ENCODE measurements at places on chromosomes 7 and 10.

DNA sequence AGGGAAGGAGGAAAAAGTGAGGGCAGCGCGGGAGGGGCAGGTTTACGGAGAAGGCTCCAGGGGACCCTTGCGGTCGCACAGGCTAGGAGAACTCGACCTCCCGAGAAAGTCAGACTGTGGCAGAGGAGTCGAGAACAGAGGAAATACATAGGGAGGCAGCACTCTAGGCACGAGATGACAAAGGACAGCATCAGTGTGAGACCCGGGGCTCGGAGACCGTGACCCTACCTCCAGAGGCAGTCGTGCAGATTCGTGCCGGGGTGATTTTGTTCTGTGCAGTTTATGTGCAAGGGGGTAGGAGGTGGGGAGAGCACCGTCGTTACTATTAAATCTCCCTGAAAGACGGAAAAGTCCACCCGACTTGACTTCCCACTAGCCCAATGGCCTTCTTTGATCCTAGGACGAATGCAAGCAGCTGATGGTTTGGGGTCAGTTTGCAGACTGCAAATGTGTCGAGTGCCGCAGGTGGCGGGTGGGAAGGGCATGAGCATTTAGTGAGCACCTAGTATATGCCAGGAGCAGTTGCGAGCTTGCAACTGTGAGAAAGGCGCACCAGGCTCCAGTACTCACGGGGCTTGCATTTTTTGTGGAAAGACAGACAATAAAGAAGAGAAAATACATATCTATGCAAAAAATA is 674 bp upstream of the OSBPL3 start:
- no peak for DNase-seq

DNA sequence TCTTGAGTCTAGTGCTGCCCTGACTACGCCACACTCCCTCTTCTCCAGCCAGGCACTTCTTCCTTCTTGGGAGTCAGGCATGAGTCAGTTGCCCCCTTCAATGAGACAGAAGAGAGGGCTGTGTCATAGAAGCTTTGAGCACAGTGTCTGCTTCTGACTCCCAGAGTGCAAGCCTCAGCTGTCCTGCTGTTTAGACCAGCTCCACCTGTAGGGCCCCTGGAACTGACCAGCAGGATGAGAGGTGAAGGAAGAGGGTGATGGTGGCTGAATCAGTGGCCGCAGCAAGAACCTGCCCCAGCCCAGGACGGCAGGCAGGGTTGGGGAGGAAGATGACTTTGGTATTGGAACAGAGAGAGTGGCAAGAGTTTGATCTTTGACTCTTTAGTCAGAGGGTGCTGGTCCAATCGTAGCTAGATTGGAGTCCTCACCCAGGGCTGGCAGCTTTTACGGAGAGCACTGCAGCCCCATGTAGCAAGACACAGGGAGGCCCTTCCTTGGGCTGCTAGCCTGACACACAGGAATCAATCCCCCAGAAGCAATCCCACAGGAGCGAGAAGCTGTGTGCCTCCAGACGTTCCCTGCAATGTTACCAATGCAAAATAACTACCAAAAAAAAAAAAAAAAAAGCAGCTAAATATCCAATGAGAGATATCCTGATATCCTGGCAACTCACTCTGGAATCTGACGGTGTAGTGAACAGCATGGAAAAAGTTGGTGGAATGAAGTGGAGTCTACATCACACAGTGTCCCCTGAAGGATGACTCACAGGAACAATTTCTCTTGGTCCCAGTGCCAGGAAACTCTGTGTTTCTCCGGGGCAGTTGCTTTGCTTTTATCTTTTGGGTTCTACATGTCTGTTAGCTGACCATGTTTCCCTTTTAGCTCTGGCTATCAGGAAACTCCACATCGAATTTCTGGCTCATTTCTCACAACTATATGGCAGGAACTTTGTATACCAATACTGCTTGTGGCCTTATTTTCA is 6.9 kb downstream of the C10orf62 start:
- DNase-seq, result peak; percentile 49

GRCh38 chr7:94908323-94909178 is 1.2 kb downstream of the PPP1R9A start:
- no peak for DNase-seq

DNA sequence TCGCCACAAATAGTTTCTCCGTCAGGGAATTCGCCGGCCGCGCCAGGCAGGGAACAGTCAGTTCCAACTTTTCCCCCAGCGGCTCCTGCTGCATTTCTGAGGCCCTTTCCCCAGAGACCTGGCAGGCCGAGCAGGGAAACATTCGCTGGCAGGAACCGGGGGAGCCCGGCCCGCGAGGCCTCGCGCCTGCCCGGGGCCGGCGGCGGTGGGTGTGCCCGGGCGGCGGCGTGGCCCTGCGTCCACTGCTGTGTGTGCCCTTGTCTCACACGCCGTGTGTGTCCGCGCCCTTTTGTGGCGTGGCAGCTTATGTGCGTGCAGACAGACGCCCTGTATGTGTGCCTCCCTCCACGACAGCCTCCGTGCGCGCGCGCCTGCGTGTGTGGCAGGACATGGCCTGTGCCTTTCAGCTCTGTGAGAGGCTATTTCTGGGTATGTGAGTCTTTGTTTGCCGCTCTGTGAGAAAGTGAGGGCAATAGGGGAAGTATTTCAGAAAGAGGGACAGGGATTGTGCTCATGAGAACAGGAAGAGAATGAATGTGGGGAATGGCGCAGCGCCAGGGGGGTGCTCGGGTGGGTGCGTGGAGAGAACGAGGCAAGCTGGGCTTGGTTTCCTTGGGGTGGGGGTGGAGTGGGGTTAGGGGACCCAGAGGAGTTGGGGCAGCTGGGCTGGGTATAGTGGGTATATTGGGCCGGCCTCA is 689 bp upstream of the SMARCD3 start:
- DNase-seq, result peak; percentile 38

DNA sequence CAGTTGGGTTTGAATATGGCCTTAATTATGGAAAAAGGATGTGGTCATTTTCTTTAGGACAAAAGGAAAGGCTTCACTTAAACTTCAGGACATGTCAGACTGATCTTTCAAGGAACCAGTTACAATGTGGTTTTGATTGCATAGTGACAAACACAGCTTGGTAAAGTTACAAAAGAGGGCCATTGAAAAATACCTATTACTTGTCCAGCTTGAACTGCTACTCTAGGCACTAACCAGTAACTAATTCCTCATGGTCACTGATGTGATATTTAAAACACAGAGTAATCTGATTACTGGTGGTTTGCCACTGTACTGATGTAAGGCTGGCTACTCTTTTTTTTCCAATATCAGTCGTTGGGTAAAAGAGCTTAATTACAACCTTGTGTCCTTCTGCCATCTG is 22.6 kb downstream of the TES start:
- DNase-seq, result no peak

GRCh38 chr7:116494472-116494871 is 5.1 kb upstream of the CAV2 start:
- DNase-seq, result no peak

DNA sequence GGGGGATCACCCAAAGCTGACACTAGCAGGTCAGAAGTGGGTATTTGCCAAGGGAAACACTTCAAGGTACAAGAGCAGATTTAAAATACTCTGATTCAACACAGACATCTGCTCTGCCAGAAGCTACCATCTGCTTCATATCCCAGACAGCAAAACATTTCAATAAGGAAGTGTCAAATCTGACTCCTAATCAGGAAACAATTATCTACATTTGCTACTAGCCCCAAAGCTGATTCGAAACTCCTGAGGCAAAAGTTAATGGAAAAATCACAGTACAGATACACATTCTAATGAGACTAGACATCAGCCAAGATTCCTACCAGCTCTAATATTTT is 48.9 kb downstream of the PARD3 start:
- DNase-seq, result no peak

DNA sequence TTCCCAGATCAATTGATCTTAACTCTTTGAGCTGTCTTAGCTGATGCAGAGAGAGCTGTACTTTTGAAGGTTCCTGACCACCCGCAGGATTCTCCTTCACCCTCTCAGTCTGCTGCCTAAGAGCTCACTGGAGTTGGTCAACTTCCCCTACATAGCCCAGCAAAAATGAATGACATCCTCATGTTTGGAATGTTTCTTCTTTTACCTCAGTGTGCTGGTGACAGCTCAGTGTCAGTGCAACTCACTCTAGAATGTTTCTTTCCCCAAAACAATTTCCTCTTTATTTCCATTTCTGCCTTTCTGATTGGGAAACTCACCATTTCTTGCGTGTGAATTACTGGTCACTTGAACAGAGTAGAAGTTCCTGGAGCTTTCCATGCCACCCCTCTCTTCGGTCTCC is 48.7 kb downstream of the LSMEM1 start:
- DNase-seq, result no peak

DNA sequence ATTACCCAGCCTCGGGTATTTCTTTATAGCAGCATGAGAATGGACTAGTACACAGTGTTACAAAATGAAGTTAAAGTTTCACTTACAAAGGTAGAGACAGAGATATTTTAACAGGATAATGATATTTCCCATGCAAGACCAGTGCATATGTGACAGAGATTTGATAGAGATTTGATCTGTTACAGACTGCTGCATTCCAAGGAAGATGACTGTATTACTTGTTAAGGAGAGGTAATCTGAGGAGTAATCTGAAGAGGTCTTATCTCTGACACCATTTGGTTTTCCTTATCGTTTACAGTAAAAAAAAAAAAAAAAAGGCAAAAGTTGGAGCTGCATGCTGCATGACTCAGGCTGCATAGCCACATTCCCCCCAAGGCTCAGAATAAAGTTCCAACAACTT is 289.6 kb downstream of the POM121L12 start:
- no peak for DNase-seq

DNA sequence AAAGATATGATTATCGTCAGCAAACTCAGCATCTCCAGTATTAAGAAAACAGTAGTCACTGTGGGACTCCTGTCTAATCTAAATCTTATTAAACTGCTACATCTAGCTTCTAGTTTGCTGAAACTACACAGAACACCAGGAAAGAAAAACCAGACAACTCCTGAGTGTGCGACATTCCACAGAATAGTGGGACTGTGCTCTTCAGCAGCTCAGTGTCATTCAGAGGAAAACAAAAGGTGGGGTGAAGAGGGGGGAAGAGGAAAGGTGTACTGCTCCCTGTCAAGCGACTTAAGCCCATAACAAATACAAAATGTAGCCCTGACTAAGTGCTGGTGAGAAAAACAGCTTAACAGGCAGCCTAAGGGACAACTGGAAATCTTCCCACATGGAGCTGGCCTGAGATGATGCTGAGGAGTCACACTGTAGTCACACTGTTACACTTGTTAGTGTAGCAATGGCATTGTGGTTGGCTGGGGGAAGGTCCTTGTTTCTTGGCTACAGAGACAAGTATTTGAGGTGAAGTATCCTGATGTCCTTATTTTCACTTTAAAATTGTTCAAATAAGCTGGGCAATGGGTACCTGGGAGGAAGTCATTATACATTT is 135.5 kb downstream of the USP6NL start:
- no peak for DNase-seq

GRCh38 chr10:130064783-130065182 is 45.8 kb downstream of the C10orf143 start:
- no peak for DNase-seq

- no peak for DNase-seq
Measured at GRCh38 chr10:86313621-86314041, 53.0 kb downstream of the GRID1 start.
